ENCODE measurements at places on chromosomes 3 and 15. TPM values are rescaled to one million over a fixed set of nuclear protein-coding genes. Genes with fewer than 3 reads are reported as not detected.

- no peaks in the 10 kb centered on the region for H3K27me3 ChIP-seq
- DNase-seq = no peak
- H3K27ac ChIP-seq = no peak overlapping the region
- H3K4me3 ChIP-seq = no peak overlapping the region
- no peaks in the 10 kb centered on the region for H3K4me1 ChIP-seq
- no peaks in the 10 kb centered on the region for H3K36me3 ChIP-seq
Measured at GRCh38 chr15:92288755-92289154, 104.9 kb upstream of the ST8SIA2 start.

DNA sequence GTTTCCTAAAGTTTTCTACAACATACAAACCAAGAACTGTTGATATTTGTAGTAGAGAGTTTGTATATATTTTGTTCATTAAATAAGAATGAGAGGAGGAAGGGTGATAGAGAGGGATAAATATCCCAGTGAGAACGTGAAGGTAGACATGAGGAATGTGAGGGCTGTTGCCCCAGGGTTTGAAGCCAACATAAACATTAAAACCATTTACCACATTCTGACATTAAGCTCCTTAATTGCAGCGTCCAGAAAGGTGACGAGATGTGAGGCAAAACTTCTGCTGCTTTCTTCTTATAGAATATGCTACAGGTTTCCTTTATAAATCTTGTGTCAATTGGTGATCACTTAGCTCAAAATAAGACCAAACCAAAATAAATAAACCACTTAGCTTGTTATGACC is 267.8 kb upstream of the CNTN4 start:
- no peaks in the 10 kb centered on the region for H3K4me1 ChIP-seq
- H3K4me3 ChIP-seq = no peak overlapping the region
- no peak for DNase-seq
- no peak overlapping the region for H3K27ac ChIP-seq
- no peaks in the 10 kb centered on the region for H3K36me3 ChIP-seq

SAMD7 gene
- not detected for total RNA-seq

- H3K4me1 ChIP-seq = peaks cover 64% of the 10 kb centered on the region
- no peaks in the 10 kb centered on the region for H3K27me3 ChIP-seq
- no peak for DNase-seq
- H3K36me3 ChIP-seq = peaks cover 13% of the 10 kb centered on the region
- peak overlapping the region; percentile 99 for H3K4me3 ChIP-seq
Measured at GRCh38 chr3:50238549-50239026, 2.6 kb downstream of the GNAI2 start.

- H3K27me3 ChIP-seq = no peaks in the 10 kb centered on the region
- no peak overlapping the region for H3K27ac ChIP-seq
- no peaks in the 10 kb centered on the region for H3K36me3 ChIP-seq
- no peak overlapping the region for H3K4me3 ChIP-seq
Measured at GRCh38 chr3:151230646-151231045, 27.6 kb upstream of the GPR171 start.

SPATA12 gene
- not detected for total RNA-seq
